ENCODE measurements at places on chromosomes 7 and 10.
A peak's percentile ranks its signal among the peaks of the same experiment; 100 is the strongest.

- DNase-seq: no peak
These were observed 34.5 kb upstream of the DIP2C start for GRCh38 chr10:723973-724372.

DNA sequence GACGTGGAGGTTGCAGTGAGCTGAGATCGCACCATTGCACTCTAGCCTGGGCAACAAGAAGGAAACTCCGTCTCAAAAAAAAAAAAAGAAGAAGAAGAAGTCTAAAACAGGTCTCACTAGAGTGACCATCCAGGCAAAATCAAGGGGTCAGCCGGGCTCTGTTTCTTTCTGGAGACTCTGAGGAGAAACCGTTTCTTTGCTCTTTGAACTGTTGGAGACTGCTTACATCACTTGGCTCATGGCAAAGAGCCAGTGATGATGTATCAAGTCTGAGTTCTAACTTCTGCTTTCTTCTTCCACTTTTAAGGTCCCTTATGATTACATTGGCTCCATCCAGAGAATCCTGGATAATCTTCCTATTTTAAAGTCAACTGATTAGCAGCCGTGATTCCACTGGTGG is 306.8 kb downstream of the WDR11 start:
- DNase-seq: no peak

- no peak for DNase-seq
These were observed 9.6 kb downstream of the INMT start for GRCh38 chr7:30761214-30762156.

DNA sequence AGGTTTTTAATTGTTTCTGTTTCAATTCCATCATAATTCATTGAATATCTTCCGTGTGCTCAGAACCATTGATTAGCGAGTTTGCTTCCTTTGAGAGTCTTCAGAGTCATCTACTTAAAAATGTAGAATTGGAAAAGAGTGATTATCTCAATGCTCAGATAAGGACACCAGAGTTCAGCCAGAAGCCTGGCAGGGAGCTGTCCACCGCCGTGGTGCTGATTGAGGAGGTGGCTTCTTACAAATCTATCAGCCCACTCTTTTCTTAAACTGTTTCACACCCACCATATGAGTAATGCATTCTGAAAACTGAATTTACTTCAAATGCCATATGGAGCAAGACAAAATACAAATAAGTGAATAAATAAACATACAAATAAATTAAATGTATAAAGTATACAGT is 79.3 kb downstream of the INSYN2A start:
- DNase-seq: peak; percentile 21

GRCh38 chr7:117118579-117119180 is 165.4 kb downstream of the ST7 start:
- DNase-seq: no peak

GRCh38 chr10:110423650-110424049 is 74.1 kb upstream of the DUSP5 start:
- no peak for DNase-seq

- no peak for DNase-seq
These were observed at the start of gene ATRNL1 for GRCh38 chr10:115093286-115093775. Gene ATRNL1, plus strand, starts transcription at chr10:115093365. Its CDS starts 386 bp downstream, at chr10:115093751.

DNA sequence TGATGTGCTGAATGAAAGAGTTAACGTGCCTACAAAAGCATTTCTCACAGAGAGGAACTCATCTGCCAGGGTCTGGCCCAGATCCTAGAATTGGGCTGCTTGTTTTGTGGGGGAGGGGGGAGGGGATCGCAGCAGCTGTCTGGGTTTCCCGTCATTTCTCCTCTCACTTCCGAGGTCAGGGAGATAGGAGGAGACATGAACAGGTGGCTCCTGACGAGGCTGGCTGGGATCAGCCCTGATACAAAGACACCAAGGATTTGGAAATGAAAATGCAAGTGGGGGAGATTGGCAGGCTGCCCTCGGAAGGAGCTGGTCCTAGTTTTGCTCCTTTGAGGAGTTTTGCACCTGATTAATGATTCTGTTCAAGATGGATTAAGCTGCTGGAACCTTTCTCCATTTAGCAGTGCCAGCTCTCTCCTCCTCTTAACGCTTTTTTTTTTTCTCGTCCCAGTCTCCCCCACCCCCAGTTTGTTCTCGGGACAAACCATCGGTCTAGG is 86.8 kb upstream of the KMT2C start:
- DNase-seq: no peak

DNA sequence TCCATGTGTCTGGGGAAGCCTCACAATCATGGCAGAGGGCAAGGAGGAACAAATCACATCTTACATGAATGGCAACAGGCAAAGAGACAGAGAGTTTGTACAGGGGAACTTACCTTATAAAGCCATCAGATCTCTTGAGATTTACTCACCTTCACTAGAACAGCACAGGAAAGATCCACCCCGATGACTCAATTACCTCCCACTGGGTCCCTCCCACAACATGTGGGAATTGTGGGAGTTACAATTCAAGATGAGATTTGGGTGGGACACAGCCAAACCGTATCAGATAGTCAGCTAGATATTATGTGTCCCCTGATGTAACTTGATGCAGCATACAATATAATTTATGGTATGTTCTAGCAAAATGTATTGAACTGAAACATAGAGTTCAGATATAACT is 14.1 kb upstream of the CEP41 start:
- no peak for DNase-seq

DNA sequence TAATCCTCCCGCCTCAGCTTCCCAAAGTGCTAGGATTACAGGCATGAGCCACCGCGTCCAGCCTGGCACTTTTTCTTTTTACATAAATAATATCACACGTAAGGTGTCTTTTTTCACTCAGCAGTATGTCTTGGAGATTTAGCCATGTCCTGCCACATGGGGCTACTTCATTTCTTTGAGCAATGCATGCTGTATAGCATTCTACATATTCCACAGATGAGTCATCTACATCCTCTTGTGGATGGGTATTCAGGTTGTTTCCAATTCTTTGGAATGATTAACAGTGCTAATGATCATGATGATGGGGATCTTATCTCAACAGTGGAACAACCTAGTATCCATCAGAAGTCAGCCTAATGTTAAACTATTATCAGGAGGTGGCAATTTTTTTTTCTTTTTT is 50.8 kb downstream of the ZNF503 start:
- no peak for DNase-seq

DNA sequence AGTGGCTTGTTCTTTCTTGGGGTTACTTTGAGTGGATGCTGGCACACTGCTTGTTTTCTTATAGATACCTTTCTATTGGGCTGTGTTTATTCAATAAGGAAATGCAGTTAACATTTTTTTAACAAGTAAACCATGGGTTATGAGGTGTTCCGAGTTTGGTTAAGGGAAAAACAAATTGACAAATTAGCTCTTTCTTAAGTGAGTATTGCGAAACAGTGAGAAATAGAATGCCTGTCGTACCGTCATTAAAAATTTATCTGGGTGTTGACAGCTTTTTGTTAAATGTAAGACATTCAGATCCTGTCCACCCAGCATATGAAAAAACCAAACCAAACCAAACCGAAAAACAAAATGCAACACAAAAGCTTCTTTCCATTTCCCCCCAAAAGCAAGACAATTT is 6.2 kb downstream of the CUX1 start:
- DNase-seq: no peak

- no peak for DNase-seq
These were observed 16.1 kb upstream of the JMJD1C start for GRCh38 chr10:63481815-63482421.

DNA sequence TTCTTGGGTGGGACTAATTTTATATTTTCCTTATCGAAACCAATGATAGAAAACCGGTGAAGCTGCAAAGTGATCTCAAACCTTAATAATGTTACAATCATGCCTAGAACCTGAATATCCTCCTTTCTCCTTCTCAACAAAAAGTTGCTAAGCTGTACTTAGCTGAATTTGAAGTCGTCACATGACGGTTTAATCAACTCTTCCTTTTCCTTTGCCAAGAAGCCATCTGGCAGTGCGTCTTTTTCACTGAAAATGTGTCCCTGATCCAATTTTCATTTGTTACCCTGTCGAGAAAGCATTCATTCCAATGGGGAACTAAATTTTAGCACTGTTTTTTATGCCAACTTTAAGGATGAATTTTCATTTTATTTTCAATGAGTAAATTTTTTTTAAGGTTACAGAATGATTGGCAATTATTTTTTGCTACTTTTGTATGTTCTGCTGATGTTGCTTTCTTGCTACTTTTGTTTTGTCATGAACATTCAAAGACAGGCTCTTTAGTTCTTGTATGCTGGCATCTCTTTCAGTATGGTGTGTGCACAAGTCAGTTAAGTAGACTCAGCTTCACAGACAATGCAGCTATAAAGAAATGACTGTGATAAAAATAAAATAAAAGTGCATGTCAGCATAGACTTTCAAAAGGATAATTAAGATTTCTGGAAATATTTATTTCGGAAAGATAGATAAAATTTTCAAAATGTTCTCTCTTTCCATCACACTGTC is 980.0 kb downstream of the DNAJB9 start:
- no peak for DNase-seq

DNA sequence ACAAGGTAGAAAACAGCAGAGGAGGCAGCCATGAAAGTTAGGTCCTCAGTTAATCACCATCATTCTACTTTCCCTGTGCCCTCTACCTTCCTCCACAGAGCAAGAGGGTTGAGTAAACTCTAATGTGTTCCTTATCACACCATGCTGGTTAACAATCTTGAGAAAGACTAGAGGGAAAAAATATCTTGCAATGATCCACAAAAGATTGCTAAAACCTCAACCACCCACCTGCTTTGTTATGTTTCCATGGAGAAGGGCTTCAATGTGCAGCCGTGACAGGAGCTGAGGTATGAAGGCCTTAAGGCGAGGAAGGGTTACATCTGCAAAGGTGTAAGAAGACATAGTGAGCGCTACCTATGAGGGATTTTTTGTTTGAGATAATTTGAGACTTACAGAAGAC is 103.9 kb downstream of the IDE start:
- no peak for DNase-seq

DNA sequence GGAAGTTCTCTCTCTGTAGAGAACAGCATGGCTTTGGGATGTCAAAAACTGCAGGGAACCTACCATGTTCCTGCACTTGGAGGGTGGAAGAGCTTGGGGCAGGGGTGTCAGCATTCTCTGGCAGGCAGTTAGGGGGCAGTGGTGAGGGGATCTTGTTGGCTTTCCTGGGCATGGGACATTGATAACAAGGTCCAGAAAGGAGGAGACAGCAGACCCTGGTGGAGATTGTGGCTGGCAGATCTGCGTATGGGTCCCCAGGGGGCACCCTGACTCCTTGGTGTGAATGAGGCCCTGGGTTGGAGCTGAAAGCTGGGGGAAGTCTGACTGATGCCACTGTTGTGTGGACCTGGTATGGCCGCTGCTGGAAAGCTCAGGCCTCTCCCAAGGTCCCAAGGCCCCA is 22.9 kb upstream of the CAMK2B start:
- DNase-seq: peak; percentile 14

DNA sequence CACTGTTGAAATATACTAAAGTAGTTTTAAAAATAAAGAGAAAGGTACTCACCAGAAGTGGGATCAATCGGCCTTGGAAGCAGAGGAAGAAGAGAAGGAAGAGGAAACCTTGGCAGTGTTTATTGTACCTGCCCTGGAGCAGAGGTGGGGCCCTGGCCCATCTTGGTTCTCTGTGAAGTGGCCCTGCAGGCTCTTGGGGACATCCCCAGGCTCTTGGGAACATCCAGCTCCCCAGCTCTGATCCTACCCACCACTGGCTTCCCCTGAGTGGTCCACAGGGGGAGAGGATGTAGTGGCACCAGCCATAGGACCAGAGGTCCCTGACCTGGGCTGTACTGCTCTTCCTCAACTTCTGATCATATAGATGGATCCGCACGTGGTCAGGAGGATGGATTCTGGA is 22.3 kb upstream of the RET start:
- no peak for DNase-seq

DNA sequence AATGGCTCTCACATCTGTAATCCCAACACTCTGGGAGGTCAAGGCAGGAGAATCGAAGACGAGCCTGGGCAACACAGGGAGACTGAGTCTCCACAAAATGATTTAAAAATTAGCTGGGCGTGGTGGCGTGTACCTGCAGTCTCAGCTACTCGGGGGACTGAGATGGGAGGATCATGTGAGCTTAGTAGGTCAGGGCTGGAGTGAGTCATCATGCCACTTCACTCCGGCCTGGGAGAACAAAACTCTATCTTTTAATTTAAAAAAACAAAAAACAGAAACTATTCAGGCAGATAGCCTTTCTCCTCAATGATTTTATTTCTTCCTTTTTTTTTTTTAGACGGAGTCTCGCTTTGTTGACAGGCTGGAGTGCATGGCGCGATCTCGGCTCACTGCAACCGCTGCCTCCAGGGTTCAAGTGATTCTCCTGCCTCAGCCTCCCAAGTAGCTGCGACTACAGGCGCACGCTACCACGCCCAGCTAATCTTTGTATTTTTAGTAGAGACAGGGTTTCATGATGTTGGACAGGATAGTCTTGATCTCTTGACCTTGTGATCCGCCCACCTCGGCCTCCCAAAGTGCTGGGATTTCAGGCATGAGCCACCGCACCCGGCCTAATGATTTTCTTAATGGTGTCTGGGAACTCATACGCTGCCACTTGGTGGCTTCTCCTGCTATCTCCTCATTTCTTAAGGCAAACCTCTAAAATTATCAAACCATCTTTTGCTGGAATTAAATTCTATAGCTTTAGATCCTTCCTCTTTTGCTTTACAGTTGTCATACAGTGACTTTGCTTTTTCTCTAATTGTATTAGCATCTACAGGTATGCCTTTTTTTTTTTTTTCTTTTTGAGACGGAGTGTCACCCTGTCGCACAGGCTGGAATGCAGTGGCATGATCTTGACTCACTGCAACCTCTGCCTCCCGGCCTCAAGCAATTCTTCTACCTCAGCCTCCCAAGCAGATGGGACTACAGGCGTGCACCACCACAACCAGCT is 22.9 kb downstream of the SRPK2 start:
- no peak for DNase-seq

DNA sequence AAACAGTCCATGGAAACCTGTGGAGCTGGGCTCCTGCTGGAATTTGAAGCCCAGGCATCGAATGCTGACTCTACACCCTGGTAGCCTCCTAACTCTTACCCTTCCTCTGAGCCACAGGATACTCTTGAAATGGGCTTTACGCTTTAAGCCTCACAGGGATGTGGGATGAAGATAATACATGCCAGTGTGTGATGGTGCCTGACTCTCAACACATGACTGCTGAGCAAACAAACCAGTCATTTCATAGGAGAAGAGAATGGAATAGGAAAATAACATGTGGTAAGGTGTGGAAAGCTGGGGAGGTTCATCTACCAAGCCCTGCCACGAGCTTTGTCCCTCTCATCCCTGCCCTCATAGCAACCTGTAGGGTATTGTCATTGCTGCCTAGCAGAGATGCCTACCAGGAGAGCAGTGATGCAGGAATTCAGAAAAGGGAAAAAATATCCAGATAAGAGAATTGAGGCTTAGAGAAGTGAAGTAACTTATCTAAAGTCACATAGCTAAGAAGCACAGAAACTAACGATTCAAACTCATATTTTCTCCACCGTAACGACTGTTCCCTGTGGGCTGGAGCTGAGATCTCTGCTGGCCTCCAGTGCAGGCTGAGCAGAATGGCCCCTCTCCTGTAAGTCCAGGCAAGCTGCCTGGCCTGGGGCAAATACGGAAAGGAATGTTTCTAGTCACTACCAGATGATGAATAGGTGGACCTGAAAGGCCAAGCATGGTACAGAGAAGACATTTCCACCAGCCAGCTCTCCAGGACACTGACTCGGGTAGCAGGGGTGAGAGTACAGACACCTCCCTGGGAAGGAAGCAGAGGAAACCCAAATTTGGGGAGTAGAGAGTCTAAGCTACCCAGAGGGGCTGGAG is 90.2 kb upstream of the DUSP5 start:
- DNase-seq: no peak

Measured in GM04504 (cell line).